Activated CD4-positive, alpha-beta T cell treated with anti-CD3 and anti-CD28 coated beads, Interleukin-2, amount 10 ng/mL, durations not matched to agents 7 days and 5 days (primary cell): ENCODE measurements at places on chromosomes 1 and 21. TPM values are rescaled to one million over a fixed set of nuclear protein-coding genes. Genes with fewer than 3 reads are reported as not detected.

The MFSD2A gene
- total RNA-seq: 2.8 TPM

The RHD gene
- not detected for total RNA-seq

The IL10RB gene
- total RNA-seq: 41.0 TPM

The SPRR4 gene
- not detected for total RNA-seq

The CHI3L1 gene
- not detected for total RNA-seq

The ITLN2 gene
- total RNA-seq: not detected

The LPAR3 gene
- 1.5 TPM for total RNA-seq

The ZNF678 gene
- 4.2 TPM for total RNA-seq

The CD34 gene
- not detected for total RNA-seq

The SLC25A34 gene
- 2.2 TPM for total RNA-seq

The RUNX3 gene
- total RNA-seq: 125 TPM

The CASQ2 gene
- not detected for total RNA-seq

The SLC30A2 gene
- total RNA-seq: not detected

The CALML6 gene
- total RNA-seq: 0.27 TPM

The OXCT2 gene
- not detected for total RNA-seq
